GM23248 (cell line): ENCODE measurements at places on chromosomes 6 and 20.

GRCh38 chr6:52304983-52305390 lies 20.4 kb upstream of the MCM3 start:
- DNase-seq: peak; percentile 73

DNA sequence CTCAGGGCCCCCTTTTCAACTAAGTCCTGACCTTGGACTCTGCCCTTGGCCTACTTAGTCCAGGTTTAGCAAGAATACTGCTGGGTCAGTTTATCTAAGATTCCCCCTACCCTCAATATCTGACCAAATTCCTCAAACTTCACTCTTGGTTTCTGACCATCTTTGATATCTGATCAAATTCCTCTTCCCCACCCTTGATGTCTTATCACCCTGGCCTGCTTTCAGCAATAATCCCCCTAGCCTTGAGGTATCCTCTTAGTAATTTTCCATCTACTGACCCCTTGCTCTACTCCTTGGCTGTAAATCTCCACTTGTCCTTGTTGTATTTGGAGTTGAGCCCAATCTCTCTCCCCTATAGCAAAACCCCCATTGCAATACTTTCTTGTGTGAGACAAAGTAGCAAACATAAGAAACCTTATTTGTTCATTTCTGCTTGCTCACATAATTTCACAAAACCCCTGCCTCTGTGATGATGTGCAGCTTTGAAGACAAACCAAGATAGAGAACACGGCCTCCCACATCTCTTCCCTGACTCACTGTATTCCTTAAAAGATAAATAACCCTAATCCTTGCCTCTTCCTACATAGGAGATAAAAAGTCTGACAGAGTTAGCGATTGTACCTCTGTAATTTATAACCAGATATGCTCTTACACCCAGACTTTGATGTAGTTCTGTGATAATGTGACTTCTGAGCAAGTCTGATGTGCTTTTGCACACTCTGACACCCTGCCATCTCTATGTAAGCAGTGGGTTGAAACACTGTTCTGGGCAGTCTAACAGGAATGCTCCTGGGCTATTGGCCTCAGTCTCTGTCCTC lies 13.8 kb upstream of the IYD start:
- peak; percentile 41 for DNase-seq

DNA sequence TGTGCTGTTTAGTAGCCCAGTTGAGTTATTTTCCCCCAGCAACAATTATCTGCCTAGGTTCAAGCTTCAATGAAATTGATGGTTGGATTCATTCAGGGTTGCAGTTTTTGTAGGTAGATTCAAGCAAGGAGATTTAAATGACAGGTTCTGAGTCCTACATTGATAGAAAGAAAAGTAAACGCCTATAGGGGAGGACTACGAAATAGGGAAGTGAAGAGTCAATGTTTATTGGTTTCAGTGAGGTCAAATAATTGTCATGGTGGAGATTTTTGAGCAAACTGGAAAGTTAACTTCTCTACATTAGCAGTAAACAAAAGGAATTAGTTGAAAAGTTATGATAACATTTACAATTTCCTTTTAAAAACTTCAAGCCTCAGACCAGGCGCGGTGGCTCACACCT lies 734 bp upstream of the WFDC13 start:
- DNase-seq: no peak

GRCh38 chr20:24818056-24818455 lies 131.0 kb upstream of the CST7 start:
- DNase-seq: no peak
